ENCODE measurements at places on chromosomes 6 and 20. TPM values are rescaled to one million over a fixed set of nuclear protein-coding genes. Genes with fewer than 3 reads are reported as not detected.

The PPP1R14C gene
- total RNA-seq, result not detected

The PXMP4 gene
- total RNA-seq, result 9.1 TPM

The BEND3 gene
- total RNA-seq, result 2.5 TPM

The TRIM10 gene
- not detected for total RNA-seq

DNA sequence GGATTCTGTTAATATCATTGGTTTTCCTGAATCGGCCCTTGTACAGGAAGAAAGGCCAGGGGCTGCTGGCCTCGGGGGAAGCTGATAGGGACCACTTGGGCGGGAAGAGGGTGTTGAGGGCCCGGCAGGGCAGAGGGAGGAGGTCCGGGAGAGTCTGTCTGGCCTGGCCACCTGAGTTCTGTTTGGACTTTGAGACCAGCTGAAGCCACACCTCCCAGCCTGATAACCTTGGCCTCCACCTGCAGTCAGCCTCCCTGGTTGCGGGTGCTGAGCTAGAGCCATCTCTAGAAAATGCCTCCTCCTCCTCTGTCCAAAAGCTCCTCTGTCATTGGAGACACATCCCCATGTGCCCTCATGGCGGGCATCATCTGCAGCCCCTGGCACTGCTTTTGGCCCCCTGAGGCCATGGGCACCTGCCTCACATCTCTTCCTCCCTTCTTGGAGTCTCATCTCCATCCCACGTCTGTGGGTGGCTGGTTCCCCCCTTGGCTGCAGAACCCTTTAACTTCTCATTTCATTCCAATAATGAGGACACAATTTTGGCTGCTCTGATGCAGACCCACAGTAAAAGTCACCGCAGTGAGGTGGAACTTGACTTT is 16.6 kb downstream of the APCDD1L start:
- no peak for DNase-seq
- no peaks in the 10 kb centered on the region for H3K36me3 ChIP-seq
- H3K27ac ChIP-seq, result no peak overlapping the region
- no peaks in the 10 kb centered on the region for H3K27me3 ChIP-seq
- H3K4me1 ChIP-seq, result no peaks in the 10 kb centered on the region
- H3K4me3 ChIP-seq, result no peak overlapping the region

- no peaks in the 10 kb centered on the region for H3K27me3 ChIP-seq
- H3K4me3 ChIP-seq, result no peak overlapping the region
- no peaks in the 10 kb centered on the region for H3K36me3 ChIP-seq
- H3K4me1 ChIP-seq, result no peaks in the 10 kb centered on the region
Measured at GRCh38 chr6:160973311-160974250, 18.0 kb upstream of the MAP3K4 start.

GRCh38 chr20:49549801-49550551 is 18.0 kb downstream of the PTGIS start:
- H3K27me3 ChIP-seq, result no peaks in the 10 kb centered on the region
- no peaks in the 10 kb centered on the region for H3K4me1 ChIP-seq
- H3K27ac ChIP-seq, result no peak overlapping the region
- DNase-seq, result no peak
- H3K4me3 ChIP-seq, result no peak overlapping the region
- H3K36me3 ChIP-seq, result no peaks in the 10 kb centered on the region

GRCh38 chr20:17503301-17504065 is 27.7 kb downstream of the BFSP1 start:
- H3K36me3 ChIP-seq, result no peaks in the 10 kb centered on the region
- H3K4me3 ChIP-seq, result no peak overlapping the region
- no peak overlapping the region for H3K27ac ChIP-seq
- no peaks in the 10 kb centered on the region for H3K4me1 ChIP-seq
- no peaks in the 10 kb centered on the region for H3K27me3 ChIP-seq

DNA sequence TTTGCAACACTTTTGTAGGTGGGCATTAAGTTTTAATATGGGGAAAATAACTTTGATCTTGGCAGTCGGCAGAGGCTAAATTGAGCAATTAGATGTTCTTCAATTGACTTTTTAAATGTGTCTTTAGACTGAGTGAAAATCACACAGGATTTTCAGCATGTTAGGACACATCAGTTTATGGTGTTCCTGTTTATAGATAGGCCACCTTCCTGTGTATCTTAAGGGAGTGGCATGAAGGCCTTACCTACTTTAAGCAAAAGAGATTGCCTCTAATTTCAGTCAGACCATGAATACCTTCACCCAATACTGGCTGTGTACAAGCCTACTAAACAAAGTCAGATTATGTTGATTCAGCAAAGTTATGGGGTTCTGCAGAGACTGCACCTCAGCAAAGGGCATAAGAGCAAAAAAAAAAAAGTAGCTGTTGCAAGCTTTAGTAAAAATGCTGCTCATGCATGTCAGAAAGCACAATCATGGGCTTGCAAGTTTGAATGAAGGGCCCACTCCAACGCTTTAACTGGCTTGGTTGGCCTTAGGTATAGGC is 848.4 kb downstream of the PHF3 start:
- no peak for DNase-seq
- no peak overlapping the region for H3K27ac ChIP-seq
- H3K36me3 ChIP-seq, result no peaks in the 10 kb centered on the region
- no peaks in the 10 kb centered on the region for H3K27me3 ChIP-seq
- no peaks in the 10 kb centered on the region for H3K4me1 ChIP-seq

DNA sequence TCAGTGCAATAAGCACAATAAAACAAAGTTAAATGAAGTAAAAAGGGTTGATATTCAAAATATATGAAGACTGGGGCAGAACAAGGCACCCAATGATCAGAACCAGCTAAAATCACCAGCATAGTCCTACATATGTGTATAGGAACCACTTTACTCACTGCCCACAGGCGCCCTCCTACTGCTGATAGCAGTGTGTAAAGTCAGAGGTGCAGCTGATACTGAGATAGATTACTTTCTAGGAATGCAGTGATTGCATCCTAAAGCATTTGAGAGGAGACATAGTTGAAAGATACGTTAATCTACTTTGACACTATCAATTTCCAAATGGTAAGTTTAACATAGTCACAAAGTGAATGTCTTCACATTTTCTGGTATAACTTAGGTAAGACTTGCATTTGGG is 161.1 kb upstream of the MCHR2 start:
- H3K36me3 ChIP-seq, result no peaks in the 10 kb centered on the region
- no peak overlapping the region for H3K4me3 ChIP-seq
- no peaks in the 10 kb centered on the region for H3K27me3 ChIP-seq
- no peak overlapping the region for H3K27ac ChIP-seq
- no peak for DNase-seq

DNA sequence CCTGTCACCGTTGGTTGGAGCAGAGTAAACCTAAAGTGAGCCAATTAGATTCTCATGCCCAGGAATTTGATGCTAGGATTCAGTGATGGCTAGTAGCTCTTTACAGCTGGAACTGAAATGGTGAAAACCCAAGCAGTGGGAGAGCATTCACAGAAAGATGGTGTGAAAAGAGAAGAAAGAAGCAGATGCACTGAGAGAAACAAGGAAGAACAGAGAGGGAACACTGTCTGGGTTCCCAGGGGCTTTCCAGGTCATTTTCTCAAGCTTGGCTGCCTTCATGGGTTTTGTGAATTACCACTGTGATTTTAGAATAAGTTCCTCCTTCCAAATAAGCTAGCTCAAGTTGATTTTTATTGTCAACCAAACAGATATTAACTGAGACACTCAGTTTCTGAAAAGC is 104.1 kb upstream of the AKIRIN2 start:
- no peaks in the 10 kb centered on the region for H3K27me3 ChIP-seq
- no peaks in the 10 kb centered on the region for H3K36me3 ChIP-seq
- no peak overlapping the region for H3K4me3 ChIP-seq
- H3K4me1 ChIP-seq, result no peaks in the 10 kb centered on the region

- H3K27ac ChIP-seq, result no peak overlapping the region
- no peak for DNase-seq
- H3K27me3 ChIP-seq, result no peaks in the 10 kb centered on the region
Measured at GRCh38 chr6:113591896-113592827, 265.0 kb upstream of the MARCKS start.

DNA sequence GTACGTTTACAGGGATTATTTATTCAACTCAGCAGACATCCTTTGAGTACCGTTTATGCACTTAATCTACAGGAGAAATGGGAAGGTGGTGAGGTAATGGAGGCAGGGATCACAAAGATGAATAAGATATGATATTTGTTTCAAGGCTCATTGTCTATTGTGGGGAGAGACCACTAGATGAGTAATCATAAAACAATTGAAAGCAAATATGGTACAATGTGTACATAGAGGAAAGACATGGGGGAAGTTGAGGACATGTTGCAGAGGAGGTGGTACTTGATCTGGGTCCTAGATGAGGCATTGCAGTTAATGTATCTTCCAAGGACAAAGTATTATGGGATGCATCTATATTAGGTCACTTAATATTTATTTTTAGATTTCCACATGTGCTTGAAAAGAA is 13.7 kb upstream of the CDC5L start:
- H3K27ac ChIP-seq, result no peak overlapping the region
- no peak for DNase-seq
- H3K4me3 ChIP-seq, result no peak overlapping the region
- no peaks in the 10 kb centered on the region for H3K4me1 ChIP-seq
- no peaks in the 10 kb centered on the region for H3K27me3 ChIP-seq

- no peak overlapping the region for H3K4me3 ChIP-seq
- H3K27ac ChIP-seq, result no peak overlapping the region
- DNase-seq, result no peak
- no peaks in the 10 kb centered on the region for H3K27me3 ChIP-seq
Measured at GRCh38 chr6:147126618-147127022, 77.6 kb upstream of the STXBP5 start.

DNA sequence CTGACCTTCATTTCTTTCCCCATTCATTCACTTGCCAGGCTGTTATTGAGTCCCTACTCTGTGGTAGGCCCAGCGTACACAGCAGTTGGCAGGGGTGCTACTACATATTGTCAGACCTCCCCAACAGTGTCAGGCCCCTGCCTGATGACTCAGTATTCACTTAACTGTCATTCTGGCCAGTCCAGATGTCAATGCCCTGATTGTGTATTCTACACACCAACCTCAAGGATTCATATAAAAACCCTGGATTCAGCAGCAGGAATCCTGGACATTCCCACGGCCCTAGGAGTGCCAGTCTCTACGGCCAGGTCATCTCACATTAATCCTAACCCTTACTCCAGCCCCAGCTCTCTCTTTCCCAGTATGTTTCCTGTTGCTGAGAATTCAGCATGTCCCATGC is 151.5 kb downstream of the TASP1 start:
- no peak overlapping the region for H3K4me3 ChIP-seq
- no peaks in the 10 kb centered on the region for H3K27me3 ChIP-seq
- DNase-seq, result no peak

GRCh38 chr6:162372106-162372505 is 355.5 kb downstream of the PRKN start:
- no peaks in the 10 kb centered on the region for H3K4me1 ChIP-seq
- no peak for DNase-seq
- no peaks in the 10 kb centered on the region for H3K36me3 ChIP-seq

DNA sequence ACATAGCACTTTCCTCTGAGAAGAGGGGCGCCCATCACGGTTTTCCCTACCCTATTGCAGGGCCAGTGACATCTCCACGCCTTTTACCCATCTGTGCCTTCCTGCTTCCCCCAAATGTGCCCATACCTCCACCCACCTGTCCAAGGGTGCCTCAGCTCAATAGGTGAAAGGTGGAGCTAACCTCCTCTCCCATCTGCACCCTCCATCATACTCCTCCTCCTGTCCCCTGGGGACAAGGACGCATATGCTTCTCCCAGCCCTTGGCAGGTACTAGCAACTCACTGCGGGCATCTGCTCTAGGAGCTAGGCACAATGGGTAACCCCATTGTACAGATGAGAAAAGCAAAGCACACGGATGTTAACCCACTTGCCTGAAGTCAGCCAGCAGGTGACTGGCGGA is 62.8 kb downstream of the STK35 start:
- H3K4me1 ChIP-seq, result no peaks in the 10 kb centered on the region
- no peak overlapping the region for H3K4me3 ChIP-seq
- H3K27ac ChIP-seq, result no peak overlapping the region

DNA sequence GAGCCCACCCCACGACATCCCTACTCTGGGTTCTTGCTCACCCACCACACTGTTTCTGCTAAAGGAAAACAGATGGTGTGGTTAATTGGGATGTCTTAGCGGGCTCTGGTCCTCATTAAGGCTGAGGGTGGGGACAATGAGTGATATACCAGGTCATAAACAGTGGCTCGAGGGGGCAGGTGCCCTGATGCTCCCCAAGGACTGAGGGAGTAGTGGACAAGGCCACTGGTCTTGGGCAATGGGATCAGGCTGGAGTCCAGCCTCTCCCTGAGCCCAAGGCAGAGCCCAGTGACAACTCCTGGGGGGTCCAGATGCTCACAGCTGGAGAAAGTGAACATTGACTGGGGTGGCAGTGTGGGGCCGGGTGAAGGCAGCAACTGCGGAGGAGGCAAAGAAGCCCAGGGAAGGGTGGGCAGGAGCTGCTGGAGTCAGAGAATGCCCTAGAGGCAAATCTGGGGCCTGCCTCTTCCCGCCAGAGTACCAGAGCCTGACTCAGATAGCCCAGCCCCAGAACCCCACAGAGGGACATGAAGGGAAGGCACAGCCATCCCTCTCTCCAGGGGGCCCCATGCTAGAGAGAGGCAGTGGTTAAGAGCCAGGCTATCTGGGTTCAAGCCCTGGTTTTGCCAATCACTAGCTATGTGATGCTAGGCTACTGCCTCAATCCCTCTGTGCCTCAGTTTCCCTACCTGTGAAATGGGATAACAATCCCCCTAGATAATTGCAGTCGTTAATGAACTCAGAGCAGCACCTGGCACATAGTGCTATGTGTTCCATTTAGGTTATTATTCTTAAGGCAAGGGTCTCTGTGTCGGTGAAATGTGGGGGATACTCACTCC is 72.3 kb downstream of the MRPL14 start:
- H3K4me1 ChIP-seq, result peaks cover 23% of the 10 kb centered on the region
- no peak for DNase-seq
- no peaks in the 10 kb centered on the region for H3K36me3 ChIP-seq
- peak overlapping the region; percentile 14 for H3K27ac ChIP-seq
- H3K27me3 ChIP-seq, result no peaks in the 10 kb centered on the region
- H3K4me3 ChIP-seq, result no peak overlapping the region

GRCh38 chr20:23178806-23179205 is 92.7 kb upstream of the CD93 start:
- H3K4me1 ChIP-seq, result no peaks in the 10 kb centered on the region
- no peak for DNase-seq
- H3K27ac ChIP-seq, result no peak overlapping the region
- H3K4me3 ChIP-seq, result no peak overlapping the region

GRCh38 chr20:42747765-42748411 is 441.8 kb downstream of the PTPRT start:
- no peaks in the 10 kb centered on the region for H3K4me1 ChIP-seq
- DNase-seq, result no peak
- H3K4me3 ChIP-seq, result no peak overlapping the region

- H3K27me3 ChIP-seq, result no peaks in the 10 kb centered on the region
- no peak overlapping the region for H3K4me3 ChIP-seq
- DNase-seq, result no peak
- H3K27ac ChIP-seq, result no peak overlapping the region
- no peaks in the 10 kb centered on the region for H3K4me1 ChIP-seq
Measured at GRCh38 chr6:127992144-127992543, 91.3 kb upstream of the THEMIS start.

GRCh38 chr6:129638055-129638684 is 71.8 kb downstream of the ARHGAP18 start:
- no peaks in the 10 kb centered on the region for H3K27me3 ChIP-seq
- no peak overlapping the region for H3K27ac ChIP-seq
- DNase-seq, result no peak
- no peak overlapping the region for H3K4me3 ChIP-seq
- no peaks in the 10 kb centered on the region for H3K4me1 ChIP-seq
- no peaks in the 10 kb centered on the region for H3K36me3 ChIP-seq

All from breast epithelium (tissue), 4 donors.